ENCODE measurements at places on chromosomes 2 and 18.

GRCh38 chr2:68448671-68449653 is 18.1 kb downstream of the FBXO48 start:
- DNase-seq: no peak

DNA sequence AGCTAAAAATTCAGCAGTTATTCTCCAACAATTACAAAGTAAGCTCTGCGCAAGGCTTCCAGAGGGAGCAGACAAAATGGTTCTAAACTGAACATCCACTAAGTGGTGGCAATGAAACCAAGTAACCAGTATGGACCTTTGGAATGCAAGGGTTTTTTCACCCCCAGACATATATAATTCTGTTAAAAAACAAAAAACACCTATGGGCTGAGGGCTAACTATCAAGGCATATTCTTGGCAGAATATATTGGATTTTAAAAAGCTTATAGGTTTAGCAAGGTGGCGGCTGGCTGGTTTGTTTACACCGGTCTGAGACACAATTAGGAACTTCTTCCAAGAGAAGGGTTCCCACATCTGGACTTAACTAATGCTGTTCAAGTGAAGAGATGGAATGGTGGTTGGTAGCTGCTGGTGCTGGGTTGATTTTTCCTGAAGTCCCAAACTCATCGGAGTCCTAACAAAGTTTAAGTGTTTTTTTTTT is 2.8 kb downstream of the ZFP36L2 start:
- DNase-seq: no peak

DNA sequence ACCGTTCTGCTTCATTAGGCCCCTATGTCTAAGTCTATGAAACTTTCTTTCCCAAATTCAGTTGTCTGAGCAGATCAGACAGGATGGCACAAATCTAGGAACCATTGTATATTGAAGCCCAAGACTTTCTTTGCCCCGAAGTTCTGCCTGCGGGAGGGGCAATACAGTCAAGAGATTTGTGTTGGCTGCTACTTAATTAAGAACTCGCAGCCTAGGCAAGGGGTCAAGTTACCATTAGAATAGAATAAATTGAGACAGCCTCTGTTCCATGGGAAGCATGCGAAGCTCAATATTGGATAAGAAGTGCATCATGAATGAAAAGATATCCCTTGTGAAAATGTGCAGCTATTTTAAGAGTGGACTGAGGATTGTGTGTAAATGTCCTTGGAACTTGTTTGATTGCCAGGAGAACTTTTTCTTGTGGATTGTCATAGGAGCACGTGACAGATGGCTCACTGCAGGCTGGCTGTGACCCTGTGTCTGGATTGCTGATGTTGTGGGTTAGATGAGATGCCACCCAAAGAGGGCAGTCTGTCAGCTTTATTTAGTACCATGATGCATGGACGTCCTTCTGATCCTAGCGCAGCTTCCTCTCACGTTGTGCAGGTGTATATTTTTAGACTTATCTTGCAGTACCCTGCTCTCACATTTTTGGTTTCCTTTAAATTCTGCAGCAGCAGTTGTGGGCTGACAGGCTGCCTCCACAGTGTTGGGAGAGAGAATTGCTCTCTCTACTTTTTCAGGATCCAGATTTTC is 30.9 kb downstream of the HAUS1 start:
- peak; percentile 41 for DNase-seq

DNA sequence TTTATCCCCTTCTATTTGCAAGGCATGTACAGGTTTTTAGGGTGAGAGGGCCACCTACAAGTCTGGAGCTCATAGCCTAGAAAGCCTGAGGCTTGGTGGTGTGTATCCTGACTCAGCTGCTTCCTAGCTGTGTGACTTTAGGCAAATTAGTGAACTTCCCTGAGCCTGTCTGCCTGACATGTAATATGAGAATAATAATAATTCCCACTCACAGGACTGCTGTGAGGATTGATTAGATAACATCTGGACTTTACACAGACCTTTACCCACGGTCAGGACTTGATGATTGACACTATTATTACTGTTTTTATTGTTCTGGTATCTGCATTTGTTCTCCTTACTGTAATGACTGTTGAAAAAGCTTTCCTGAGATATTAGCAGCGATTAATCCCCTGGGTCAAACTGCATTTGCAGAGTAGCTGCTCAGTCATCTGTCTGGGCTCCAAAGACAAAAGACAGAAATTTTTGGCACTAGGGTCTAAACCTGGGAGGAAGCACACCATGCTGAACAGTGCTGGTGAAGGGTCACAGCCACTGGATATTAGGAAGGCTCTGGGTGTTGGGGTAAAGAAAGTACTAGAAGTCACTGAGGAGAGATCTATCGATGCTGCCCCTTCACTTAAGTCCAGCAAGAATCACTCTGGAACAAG is 276.5 kb upstream of the FN1 start:
- DNase-seq: no peak

DNA sequence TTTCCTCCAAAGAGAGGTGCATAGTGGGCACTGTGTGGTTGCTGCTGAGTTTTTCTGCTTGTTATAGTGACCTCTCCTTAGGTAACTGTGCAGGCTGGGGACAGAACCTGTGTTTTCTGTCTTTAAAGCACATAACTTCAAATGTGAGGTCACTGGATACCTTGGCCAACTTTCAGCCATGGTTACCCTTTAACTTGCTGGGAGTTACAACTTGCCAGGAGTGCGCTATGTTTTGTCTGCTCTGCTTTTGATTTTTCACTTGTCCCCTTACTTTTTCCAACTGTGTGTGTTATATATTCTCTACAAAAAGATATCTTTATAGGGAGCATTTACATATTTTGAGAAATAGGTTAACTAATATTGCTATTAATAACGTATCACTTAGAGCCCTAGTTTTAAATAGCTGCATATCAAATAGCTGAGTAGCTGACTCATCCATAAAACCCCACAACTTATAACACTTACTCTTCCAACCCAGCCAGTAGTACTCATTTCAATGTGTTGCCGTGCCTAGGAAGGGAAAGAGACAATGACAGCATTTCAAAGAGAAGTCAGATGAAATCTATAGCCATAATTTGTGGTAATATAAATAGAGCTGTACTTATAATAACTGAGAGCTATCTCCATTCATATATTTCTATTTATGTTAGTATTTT is 51.6 kb downstream of the DPP4 start:
- DNase-seq: no peak

- no peak for DNase-seq
Observed at GRCh38 chr18:55405475-55405874, 182.5 kb downstream of the TCF4 start.

GRCh38 chr18:36636237-36636817 is 192.5 kb downstream of the TPGS2 start:
- DNase-seq: no peak

DNA sequence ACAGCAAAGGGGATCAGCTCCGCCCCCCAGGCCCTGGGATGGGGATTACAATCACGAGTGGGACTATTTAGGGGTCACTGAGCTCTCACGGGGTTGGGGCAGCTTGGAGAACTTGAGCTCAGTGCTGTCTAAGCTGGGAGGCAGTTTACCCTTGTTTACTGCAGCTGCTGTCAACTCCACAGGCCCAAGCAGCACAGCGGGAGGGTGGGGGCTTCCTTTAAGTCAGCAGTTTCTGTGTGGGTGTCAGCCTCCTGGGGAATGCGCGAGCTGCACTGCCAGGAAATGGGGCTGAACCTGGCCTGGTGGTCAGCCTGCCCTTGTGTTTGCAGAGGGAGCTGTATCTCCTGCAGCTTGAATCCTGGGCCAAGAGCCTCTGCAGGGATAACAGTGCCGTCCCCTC is 29.8 kb downstream of the TOGARAM2 start:
- DNase-seq: peak; percentile 38

DNA sequence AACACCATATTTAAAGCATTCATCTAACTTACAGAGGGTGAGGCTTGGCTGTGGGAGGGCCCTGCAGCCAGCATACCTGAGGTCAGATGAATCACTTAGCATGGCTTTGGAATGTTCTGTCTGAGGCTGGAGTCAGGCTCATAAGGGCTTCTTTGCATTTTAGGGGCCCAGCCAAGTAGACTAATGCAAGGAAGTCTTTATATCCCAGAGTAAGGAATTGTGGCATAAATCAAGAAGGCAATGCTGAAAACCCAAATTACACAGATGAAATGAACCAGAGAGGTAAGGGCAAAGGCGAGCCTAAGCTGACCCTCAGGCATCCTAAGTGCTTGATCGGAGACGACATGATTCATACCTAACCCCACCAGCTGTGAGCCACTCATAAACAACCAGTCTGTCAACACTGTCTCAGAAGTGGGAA is 383.6 kb downstream of the DCC start:
- no peak for DNase-seq

DNA sequence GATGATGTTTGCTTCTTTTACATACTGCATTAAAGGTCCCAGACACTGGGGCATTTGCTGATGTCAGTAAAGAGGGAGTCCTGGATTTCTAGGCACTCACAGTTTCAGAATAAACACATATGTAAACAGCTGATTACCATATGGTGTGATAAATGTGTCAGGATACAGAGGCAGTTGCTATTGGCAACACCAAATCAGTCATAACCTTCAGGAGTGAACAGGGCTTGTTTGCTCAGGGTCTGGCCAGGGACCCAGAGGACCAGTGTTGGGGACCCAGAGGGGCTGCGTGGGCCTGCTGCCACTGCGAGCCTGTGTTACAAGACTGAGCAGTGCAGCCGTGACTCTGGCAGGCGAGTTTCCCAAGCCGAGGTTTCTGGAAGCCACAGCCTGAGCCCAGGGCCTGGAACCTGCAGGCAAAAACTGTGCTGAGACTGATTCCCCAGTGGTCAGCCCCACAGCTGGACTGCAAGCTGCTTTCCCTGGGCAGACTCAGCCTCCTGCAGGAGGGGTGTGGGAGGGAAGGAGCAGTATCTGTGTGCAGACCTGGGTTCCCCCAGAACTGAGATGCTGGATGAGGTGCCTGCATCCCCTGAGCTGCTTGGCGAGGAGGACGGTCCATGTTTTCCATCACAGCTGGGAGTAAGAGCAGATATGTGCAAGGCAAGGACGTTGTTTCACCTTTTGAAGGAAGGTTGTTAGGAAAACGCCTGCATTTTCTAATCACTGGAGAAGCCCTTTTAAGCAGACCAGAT is 23.6 kb downstream of the ASAP2 start:
- DNase-seq: no peak

DNA sequence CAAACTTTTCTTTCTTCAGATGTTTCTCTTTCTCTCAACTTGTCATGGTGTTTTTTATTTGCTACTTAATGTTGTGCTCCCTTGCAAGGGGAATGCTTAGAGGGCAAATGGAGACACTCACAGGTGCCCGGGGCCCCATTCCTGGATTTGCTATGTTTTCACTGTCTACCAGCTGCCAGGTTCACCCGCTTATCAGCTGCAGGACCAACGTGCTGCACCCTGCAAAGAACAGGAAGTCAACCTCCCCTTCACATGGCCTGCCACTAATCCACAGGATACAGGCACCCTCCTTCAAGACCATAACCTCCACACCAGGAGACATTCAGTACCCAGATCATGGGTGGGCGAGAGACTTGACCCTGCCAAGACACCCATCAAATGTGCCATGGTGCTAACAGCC is 237.6 kb upstream of the STON1 start:
- DNase-seq: no peak

Measured in testis (tissue), 5 donors.